ENCODE measurements at places on chromosomes 3 and 15.

GRCh38 chr3:98954791-98955604 lies 53.5 kb upstream of the DCBLD2 start:
- DNase-seq: no peak

GRCh38 chr3:58531555-58531954 lies 5.4 kb downstream of the ACOX2 start:
- no peak for DNase-seq

DNA sequence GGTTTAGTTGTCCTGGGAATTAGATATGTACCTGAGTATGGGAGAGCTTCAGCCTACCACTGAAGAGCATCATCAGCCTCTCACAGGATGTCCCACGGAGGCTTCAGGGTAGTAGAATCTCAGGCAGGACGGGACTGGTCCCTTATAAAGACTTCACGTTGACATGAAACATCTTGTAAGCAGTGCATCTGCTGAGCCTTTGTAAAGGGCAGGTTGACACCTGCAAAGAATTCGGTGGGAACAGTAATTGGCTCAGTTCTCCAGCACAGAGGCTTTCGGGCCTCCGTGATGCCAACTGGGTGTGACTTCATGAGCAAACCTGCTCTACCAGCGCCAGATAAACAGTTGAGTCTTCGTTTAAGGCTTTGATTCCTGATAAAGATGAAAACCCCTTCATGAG lies 26.9 kb upstream of the AVEN start:
- DNase-seq: no peak

- DNase-seq: no peak
Observed at GRCh38 chr15:77671362-77672056, 38.8 kb upstream of the LINGO1 start.

- no peak for DNase-seq
Observed at GRCh38 chr15:89777782-89778380, 1.7 kb downstream of the MESP2 start.

Data from CD4-positive, alpha-beta T cell treated with Interleukin-15 for 4 hours (primary cell).